A549 treated with GW870086 at 1 μM for 4 hours (cell line): ENCODE measurements at places on chromosomes 5 and 9. TPM values are rescaled to one million over a fixed set of nuclear protein-coding genes. Genes with fewer than 3 reads are reported as not detected.

The FST gene
- total RNA-seq = 1.3 to 3.1 TPM (median 1.8 TPM) in 5 replicates

The FAM153A gene
- total RNA-seq = not detected in 5 replicates

The FOXD4L6 gene
- 0.06 TPM in 1 of 5 replicates, not detected in the others for total RNA-seq

The ADGRD2 gene
- not detected in 5 replicates for total RNA-seq

The SPINK7 gene
- total RNA-seq = not detected in 5 replicates

The BSPRY gene
- 0.24 TPM in 1 of 5 replicates, not detected in the others for total RNA-seq

The CATSPER3 gene
- total RNA-seq = 0.19 to 0.50 TPM (median 0.37 TPM) in 5 replicates

The SH3PXD2B gene
- total RNA-seq = 13.7 to 20.7 TPM (median 18.4 TPM) in 5 replicates

The PIP5KL1 gene
- 1.3 to 3.3 TPM (median 1.8 TPM) in 5 replicates for total RNA-seq

The DIPK1B gene
- total RNA-seq = 6.9 to 9.6 TPM (median 9.4 TPM) in 5 replicates

The SRA1 gene
- 35.0 to 47.4 TPM (median 44.6 TPM) in 5 replicates for total RNA-seq
